ENCODE measurements at places on chromosomes 3 and 15.

- no peak for DNase-seq
Observed at GRCh38 chr3:48398701-48399386, 26.8 kb downstream of the FBXW12 start.

DNA sequence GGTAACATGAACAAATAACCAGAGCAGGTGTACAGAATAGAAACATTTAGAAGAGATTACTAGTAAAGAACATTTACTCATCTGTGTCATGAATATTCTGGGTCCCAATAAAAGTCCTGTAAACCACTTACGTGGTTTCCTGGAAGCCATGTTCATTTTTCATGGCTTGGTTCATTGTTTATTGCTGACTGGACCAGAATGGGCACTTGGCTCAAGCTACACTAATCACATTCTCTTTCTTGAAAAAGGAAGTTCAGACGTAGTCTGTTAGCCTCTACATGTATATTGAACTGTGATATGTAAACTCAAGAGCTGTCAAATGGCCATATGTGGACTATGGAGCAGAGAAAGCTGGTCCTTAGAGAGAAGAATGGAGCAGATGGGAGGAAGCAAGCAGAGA, 138.3 kb upstream of the FAM3D start:
- DNase-seq = no peak

DNA sequence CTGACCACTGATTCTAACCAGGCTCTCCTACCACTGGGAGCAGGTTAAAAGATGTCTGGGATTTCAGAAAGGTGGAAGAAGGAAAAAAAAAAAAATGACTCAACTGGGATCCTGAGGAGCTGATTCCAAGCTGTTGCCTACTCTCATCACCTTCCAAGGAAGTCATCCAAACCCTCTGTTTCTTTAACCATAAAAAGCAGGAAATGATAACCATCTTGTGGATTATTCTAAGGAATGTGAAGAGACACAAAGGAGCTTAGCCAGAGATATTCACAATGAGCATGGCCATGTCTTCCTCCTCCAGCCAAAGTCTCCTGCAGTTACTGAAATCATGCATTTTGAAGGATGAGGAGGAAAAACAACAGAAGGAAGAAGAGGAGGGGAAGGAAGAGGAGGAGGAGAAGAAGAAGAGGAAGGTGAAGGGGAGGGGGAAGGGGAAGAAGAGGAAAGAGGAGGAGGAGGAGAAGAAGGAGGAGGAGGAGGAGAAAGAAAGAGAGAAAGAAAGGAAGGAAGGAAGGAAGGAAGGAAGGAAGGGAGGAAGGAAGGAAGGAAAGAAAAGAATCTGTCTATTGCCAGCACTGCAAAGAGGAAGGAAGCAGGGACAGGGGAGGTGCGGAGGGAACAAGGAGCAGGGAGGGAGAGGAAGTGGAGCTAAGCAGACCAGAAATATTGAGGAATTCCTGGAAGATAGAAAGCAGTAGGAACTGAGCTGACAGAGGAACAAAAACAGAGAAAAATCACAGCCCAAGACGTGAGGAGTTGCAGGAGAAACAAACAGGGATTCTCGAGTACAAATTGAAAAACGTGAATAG, 229.2 kb downstream of the UACA start:
- peak; percentile 47 for DNase-seq

DNA sequence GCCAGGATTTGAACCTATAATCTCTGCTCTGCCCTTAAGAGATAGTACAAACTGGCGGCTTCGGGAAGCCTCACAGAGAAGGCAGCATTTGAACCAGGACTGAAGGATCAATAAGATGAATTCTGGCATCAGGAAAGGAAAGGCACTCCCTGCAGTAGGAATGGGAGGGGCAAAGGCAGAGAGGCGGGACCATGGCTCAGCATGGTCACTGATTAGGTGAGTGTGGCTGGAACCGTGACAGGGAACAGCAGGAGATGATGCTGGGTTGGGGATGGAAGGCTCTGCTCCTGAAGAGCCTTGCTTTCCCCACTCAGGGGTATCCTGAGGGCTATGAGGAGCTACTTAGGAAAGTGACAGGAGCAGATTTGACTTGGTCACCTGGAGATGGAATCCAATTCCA, 158.5 kb downstream of the FEZF2 start:
- DNase-seq = no peak

DNA sequence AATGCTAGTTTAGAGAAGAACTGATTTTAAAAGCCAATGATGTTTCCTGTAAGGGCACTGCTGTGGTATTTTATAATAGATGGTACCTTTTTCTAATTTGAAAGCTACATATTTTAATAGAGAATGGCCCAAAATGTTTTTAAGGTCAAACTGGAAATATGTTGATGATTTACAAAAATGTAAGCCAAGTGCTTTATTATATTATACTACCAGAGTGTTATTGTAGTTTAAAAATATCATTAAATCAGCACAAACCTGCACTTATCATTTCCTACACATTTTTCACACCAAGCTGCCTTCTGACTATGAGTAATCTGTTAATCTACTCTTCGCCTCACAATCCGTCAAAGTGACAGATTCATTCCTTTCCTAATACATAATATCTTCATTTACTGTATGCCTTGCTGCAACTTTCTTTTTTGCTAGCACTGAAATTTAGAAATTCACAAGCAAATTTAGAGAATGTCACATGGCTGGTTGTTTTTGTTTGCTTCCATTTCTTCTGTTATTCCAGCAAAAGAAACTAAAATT, 126.4 kb upstream of the FAM3D start:
- peak; percentile 48 for DNase-seq

DNA sequence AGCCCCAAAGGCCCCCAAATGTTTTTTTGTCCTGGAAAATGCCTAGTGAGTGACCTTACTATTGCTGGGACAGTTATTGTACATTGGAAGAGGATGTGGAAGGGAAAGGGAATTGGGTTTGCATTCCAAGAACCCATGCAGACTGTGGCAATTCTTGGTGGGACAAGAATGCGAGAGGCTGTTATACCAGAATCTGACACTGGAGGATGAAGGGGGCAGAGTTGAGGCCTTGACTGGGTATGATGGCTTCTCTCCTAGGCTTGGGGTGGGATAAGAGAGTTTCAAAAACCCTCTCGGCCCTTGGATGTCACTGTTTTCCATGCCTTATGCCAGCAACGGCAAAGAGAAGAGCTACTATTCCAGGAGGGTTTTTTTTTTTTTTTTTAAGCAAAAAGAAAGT, 25.3 kb downstream of the IL16 start:
- no peak for DNase-seq

DNA sequence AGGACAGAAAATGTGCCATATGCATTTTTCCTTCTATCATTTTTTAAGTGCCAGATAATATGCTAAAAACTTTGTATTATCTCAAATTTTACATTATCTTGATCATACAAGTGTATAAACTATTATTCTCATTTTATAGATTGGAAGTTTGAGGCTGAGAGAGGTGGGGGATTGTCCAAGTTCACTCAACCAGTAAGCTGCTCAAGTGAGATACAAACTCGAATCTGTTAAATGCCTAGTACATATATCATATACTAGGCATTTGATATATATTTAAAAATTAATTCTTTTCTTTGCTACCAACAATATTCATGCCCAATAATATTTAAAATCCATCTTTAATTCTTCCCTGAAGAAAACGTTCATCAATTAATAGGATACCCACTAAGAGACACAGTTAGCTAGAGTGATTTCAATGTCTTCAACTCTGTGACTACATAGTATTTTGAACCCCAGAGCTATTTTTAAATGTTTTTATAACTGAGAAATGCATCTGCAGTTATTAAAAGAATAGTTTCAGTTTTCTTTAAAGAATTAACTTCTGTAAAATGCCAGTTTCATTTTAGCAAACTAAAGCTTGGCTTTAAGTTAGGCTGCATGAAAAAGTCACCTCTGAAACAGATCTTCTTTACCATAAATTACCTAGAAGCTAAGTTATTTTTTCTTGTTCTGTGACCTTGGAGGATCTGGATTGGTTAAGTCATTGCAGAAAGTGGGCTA, 40.4 kb downstream of the IQCB1 start:
- DNase-seq = no peak

GRCh38 chr3:28651159-28651558, 302.5 kb upstream of the AZI2 start:
- no peak for DNase-seq
